ENCODE measurements at places on chromosomes 4 and X.

DNA sequence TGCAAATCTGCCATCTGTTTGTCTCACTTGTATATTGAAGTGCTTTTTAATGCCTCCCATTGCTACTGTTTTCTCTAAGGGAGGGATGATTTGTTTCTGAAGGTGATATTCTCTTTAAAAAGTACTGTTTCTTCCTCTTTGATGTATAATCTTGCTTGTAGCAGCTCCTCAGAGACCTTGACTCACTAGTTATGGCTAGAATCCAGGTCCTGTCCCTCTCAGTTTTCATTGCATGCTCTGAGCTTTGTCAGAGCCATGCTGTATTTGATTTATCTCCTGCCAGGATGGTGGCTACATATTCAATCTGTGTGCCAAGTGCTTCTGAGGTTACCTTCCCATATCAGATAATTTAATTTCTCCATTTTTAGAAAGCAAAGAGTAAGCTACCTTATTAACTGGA, 56.0 kb downstream of the GLUD2 start:
- DNase-seq, result no peak

- no peak for DNase-seq
Observed at GRCh38 chr4:62909238-62909637, 1500.0 kb downstream of the TECRL start.

DNA sequence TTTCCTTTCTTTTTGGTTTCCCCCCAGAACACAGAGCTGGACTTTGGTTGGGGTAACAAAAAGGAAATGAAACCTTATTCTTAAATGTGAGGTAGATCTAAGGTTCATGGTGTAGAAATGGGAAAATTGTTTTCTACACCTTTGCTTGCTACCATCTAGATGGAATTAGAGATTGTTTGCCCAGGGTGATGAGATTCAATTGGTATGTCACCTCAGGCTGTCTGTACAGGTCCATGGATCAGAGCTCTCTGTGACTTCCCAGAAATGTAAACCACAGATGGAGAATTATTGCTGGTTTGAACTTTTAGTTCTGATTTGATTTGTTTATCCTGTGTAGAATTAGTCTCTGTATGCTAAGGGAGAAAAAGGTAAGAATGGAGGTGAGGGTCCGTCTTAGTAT, 146.7 kb downstream of the PCDH7 start:
- no peak for DNase-seq

GRCh38 chr4:11428231-11428898, at the start of gene HS3ST1:
Gene HS3ST1, minus strand, starts transcription at chr4:11428894. Its CDS starts 28,889 bp downstream, at chr4:11400005.
- DNase-seq, result no peak

GRCh38 chrX:151988706-151989299, 14.3 kb upstream of the GABRE start:
- DNase-seq, result no peak
